PC-3 (cell line): ENCODE measurements at places on chromosomes 2 and 18.

- peak overlapping the region; percentile 83 for H3K4me3 ChIP-seq
- H3K27ac ChIP-seq: no peak overlapping the region
- no peaks in the 10 kb centered on the region for H3K27me3 ChIP-seq
- peak; percentile 49 for DNase-seq
- H3K36me3 ChIP-seq: no peaks in the 10 kb centered on the region; the same call in 1 of the 2 replicates
- H3K4me1 ChIP-seq: peaks cover 11% of the 10 kb centered on the region
Observed at GRCh38 chr18:35582899-35583558, 1.5 kb downstream of the GALNT1 start.

DNA sequence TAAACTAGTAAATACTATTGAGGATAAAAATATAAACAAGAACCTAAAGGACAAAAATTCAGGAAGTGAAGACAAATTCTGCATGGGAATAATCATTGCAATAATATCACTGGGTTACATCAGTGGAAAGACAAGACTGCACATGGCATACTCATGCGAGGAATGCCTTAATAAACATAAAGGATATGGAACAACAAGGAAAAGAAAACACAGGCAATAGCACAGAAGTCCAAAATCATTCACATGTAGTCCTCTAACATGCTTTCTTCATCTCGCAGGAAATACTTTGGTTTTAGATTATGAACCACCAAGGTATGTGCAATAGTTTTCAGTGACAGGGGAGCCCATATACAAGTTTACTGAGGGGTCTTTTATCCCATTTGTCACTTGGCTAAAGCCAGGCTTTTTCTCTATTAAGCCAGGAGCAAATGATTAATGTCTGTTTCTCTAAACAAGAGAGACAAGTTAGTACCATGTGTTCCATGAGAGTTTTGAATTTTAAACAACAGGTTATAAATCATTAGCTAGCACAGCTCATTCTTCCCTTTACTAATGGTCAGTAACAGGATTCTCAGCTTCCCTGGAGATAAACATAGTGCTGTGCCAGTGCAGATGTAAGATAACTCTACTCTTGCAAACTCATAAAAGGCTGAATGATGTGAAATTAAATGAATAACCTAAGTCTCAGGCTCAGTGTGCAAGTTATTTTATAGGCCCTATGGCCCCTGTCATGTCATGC is 353.6 kb upstream of the FSIP2 start:
- H3K27ac ChIP-seq: no peak overlapping the region
- H3K4me1 ChIP-seq: no peaks in the 10 kb centered on the region
- no peaks in the 10 kb centered on the region for H3K36me3 ChIP-seq
- H3K27me3 ChIP-seq: no peaks in the 10 kb centered on the region
- no peak overlapping the region for H3K4me3 ChIP-seq

GRCh38 chr2:121263996-121264715 is 20.8 kb downstream of the TFCP2L1 start:
- no peak overlapping the region for H3K27ac ChIP-seq
- H3K4me3 ChIP-seq: no peak overlapping the region
- H3K4me1 ChIP-seq: no peaks in the 10 kb centered on the region

GRCh38 chr2:211144078-211144477 is 587.7 kb downstream of the CPS1 start:
- H3K27ac ChIP-seq: peak overlapping the region; percentile 86
- H3K36me3 ChIP-seq: no peaks in the 10 kb centered on the region; the same call in 1 of the 2 replicates
- no peaks in the 10 kb centered on the region for H3K27me3 ChIP-seq
- DNase-seq: peak; percentile 84
- peaks cover 43% of the 10 kb centered on the region for H3K4me1 ChIP-seq
- H3K4me3 ChIP-seq: peak overlapping the region; percentile 22

DNA sequence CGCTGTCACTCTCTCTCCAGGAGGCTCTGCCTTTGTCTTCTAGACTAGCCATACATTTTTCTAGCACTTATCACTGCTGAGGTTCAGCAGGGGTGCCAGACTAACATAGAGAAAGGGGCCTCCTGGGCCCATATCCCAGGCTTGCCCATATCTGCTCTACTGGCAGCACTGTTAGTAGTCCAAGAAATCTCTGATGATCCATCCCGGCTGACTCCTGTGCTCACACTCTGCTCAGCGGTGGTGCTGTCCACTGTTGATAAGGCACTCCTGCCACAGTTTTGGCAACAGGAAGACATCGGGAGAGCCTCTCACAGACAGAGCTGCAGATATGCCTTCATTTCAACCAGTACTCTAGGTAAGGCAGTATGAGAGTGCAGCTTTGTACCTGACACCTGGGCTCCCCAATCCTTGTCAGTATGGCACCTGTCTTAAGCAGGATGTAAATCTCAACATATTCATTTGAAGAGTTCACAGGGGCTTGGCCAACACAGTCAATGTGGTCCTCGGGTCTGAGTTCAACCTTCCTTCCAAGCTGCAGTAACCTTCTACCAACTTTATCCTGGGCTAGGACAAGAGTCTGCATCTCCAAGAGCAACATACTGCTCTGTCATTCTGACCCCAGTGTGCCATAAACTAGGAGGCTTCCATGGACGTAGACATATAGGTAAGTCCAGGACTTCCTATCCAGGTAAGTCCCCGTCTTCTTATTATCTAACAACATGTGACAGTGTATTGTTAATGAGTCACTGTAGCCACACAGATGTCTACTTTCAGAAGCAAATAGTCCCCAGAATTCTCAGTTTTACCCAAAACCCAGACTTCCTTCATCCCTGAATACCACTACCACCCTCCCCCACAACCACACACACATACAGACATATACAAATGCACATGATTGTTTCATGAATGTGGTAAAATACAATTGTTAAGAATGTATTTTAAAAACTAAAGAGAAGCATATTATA is 16.2 kb downstream of the KLF7 start:
- H3K36me3 ChIP-seq: no peaks in the 10 kb centered on the region
- no peak overlapping the region for H3K27ac ChIP-seq
- H3K4me1 ChIP-seq: peaks cover 28% of the 10 kb centered on the region
- no peaks in the 10 kb centered on the region for H3K27me3 ChIP-seq
- DNase-seq: no peak

DNA sequence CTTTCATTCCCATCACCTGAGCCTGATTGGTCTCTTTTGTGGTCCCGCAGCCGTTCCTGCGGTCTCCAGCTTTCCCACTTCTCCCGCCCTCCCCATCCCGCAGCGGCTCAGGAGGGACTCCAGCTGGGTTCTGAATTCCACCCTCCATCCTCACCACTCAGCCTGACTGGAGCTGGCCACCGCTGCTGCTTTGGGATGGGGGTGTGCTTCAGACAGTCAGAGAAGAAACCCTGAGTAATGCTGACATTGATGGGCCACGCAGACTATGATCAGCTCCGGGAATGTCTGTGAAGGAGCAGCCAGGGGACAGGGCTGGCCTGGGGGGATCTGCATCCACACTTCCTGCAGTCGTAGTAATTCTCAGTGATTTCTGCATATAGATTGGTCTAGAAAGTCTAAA is 45.9 kb upstream of the TXNDC2 start:
- no peak overlapping the region for H3K4me3 ChIP-seq
- DNase-seq: no peak
- no peak overlapping the region for H3K27ac ChIP-seq
- H3K36me3 ChIP-seq: no peaks in the 10 kb centered on the region
- H3K4me1 ChIP-seq: no peaks in the 10 kb centered on the region

- DNase-seq: no peak
- H3K4me3 ChIP-seq: no peak overlapping the region
Observed at GRCh38 chr2:77013457-77013856, 508.7 kb downstream of the LRRTM4 start.
